ENCODE measurements at places on chromosomes 5 and 9. TPM values are rescaled to one million over a fixed set of nuclear protein-coding genes. Genes with fewer than 3 reads are reported as not detected.

The PRSS3 gene
- 0.39 TPM for total RNA-seq

The GARIN3 gene
- not detected for total RNA-seq

The SLC6A19 gene
- total RNA-seq: not detected

The IL13 gene
- not detected for total RNA-seq

The NUTM2F gene
- total RNA-seq: not detected

The GRXCR2 gene
- total RNA-seq: not detected

The GRM6 gene
- not detected for total RNA-seq

The SCGB3A2 gene
- not detected for total RNA-seq

The KIF12 gene
- total RNA-seq: not detected

The CDC20B gene
- not detected for total RNA-seq

The DMRT3 gene
- total RNA-seq: not detected

The PHF24 gene
- 0.11 TPM for total RNA-seq

The C5orf58 gene
- not detected for total RNA-seq

The HBEGF gene
- 1.8 TPM for total RNA-seq

The IL5 gene
- not detected for total RNA-seq

The NTRK2 gene
- 27.5 TPM for total RNA-seq

The PALM2AKAP2 gene
- total RNA-seq: 11.0 TPM

The PCSK1 gene
- 54.8 TPM for total RNA-seq

The TRIP13 gene
- total RNA-seq: 13.2 TPM

The ZDHHC11B gene
- under 0.01 TPM for total RNA-seq

The TAF11L7 gene
- not detected for total RNA-seq

The FIBCD1 gene
- 0.13 TPM for total RNA-seq

The NR5A1 gene
- total RNA-seq: not detected

The CCNI2 gene
- total RNA-seq: not detected

The SLC27A6 gene
- under 0.01 TPM for total RNA-seq

The QRFP gene
- total RNA-seq: not detected

The INSL4 gene
- not detected for total RNA-seq

The THOC3 gene
- 14.8 TPM for total RNA-seq

The OTP gene
- not detected for total RNA-seq

The CDH10 gene
- not detected for total RNA-seq

The ZNF618 gene
- total RNA-seq: 9.8 TPM

The IRX4 gene
- total RNA-seq: not detected

The C9 gene
- total RNA-seq: 0.54 TPM

The FBXO4 gene
- 21.2 TPM for total RNA-seq

The FAM114A2 gene
- total RNA-seq: 37.6 TPM

The ATP10B gene
- total RNA-seq: not detected

The TRIM36 gene
- total RNA-seq: 0.13 TPM

The IQGAP2 gene
- not detected for total RNA-seq

The SLC36A2 gene
- total RNA-seq: not detected

The CACFD1 gene
- 7.3 TPM for total RNA-seq

The EQTN gene
- not detected for total RNA-seq

The EPB41L4A gene
- 13.9 TPM for total RNA-seq

The DMGDH gene
- total RNA-seq: 7.2 TPM

The PCDHGA7 gene
- total RNA-seq: 10.6 TPM

The MAP1B gene
- 200 TPM for total RNA-seq

The WHRN gene
- 4.2 TPM for total RNA-seq

The RIOK2 gene
- 35.7 TPM for total RNA-seq

The PPP3R2 gene
- not detected for total RNA-seq

The CD180 gene
- total RNA-seq: under 0.01 TPM

The SPAG8 gene
- 1.2 TPM for total RNA-seq

The MSMP gene
- 1.4 TPM for total RNA-seq

The AMBP gene
- 0.26 TPM for total RNA-seq

The FAXDC2 gene
- 22.5 TPM for total RNA-seq

The CATSPER3 gene
- total RNA-seq: 0.13 TPM

The ANKRD31 gene
- total RNA-seq: 0.65 TPM

The C8G gene
- total RNA-seq: 0.39 TPM

The SLC22A4 gene
- total RNA-seq: 9.5 TPM

The BTNL9 gene
- not detected for total RNA-seq

The ADAMTSL2 gene
- 0.11 TPM for total RNA-seq
